Right cardiac atrium (tissue), 5 donors: ENCODE measurements at places on chromosomes 7 and 10. TPM values are rescaled to one million over a fixed set of nuclear protein-coding genes. Genes with fewer than 3 reads are reported as not detected.

DNA sequence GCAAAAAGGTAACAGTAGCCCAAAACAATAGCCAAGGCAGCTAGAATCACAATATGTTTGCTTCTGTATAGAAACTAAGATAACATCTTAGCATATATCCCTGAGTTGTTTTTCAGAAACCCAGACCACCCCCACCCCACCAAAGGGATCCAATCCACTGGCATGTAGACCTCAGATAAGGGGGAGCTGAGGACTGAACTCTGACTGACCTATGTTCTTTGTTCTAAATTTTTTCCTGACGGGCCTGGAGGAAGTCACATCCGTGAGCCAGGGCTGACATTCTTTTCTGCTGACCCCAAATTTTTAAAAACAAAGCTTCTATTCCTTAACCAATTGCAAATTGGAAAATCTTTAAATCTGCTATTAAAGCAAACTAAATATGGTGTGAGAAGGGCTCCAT, 493.9 kb upstream of the IGFBP3 start:
- no peak for DNase-seq

GRCh38 chr10:44070282-44070681, 314.6 kb downstream of the CXCL12 start:
- DNase-seq: peak; percentile 76

GRCh38 chr7:96548664-96549063, 161.0 kb downstream of the SEM1 start:
- DNase-seq: no peak

DNA sequence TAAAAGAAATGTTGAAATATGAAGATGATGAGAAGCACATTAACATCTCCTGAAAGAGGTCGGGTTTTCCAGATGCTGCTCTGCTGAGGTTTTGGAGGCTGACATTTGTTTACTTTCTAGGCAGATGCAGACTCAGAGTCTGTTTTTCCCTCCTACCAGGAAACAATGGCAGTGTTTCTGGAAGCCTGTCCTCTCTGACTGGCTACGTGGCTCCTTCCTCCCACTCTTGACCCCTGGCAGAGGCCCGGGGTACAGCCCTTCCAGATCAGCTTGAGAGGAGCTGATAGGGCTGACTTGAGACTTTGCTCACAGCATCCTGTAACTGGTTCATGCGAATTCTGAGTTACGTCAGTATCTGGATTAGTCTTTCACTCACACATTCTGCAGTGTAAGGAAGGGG, 41.1 kb upstream of the IL15RA start:
- peak; percentile 85 for DNase-seq

GRCh38 chr10:16798571-16798970, 18.7 kb downstream of the RSU1 start:
- no peak for DNase-seq

DNA sequence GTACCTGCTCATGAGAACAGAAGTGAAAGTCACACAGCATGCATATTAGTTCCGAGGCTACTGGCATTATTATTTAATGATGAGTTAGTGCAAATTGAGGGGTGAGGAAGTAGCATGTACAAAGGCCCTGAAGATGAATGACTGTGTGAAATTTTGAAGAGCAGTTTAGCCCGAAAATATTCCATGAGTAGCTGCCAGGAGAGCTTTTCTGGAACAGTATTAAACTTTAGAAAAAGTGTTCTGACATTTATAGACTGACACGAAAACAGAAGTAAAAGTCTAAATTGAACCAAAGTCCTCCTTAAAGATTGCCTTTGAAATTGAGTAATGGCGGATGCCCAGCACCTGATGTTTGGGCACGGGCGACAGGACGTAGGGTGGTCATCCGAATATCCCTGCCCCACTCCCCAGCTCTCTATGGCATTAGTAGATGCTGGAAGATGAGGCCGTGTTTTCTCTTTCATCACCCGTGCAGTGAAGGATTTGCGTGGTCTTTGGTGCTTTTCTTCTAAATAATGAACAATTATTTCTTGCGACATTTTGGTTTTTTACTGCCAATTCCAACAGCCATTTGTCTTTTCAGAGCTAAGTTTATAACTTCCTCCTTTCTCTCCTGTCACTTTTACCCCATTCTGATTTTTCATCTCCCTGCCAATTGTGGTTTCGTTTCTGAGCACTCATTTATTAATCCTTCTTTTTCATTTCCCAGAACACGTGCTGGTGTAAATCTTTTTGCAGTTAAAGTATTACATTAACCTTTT, 192.6 kb downstream of the MGMT start:
- DNase-seq: no peak

- peak; percentile 90 for DNase-seq
These were observed at the start of gene FAS for GRCh38 chr10:88990384-88991160. TSS of gene FAS (plus strand) at chr10:88990798. CDS start at chr10:88990877, 79 bp downstream.

GRCh38 chr10:92014620-92015019, 91.0 kb downstream of the BTAF1 start:
- no peak for DNase-seq

DNA sequence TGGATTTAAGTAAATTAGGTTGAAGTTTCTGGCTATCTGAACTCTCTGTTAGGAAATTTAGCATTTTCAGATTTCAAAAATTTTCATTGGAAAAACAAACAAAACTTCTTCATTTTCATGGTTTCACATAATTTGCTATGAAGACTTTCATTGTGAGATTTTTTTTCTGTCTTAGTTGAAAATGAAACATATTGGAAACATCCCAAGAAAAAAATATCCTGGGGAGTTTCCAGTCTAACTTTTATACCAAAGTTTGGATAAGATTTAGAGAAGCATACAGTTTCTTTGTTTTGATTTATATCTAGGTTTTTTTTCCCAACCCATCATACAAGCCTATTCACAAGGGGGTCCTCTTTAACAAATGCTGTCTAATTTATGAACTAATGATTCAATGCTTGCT, 300.5 kb upstream of the SEMA3A start:
- no peak for DNase-seq

DNA sequence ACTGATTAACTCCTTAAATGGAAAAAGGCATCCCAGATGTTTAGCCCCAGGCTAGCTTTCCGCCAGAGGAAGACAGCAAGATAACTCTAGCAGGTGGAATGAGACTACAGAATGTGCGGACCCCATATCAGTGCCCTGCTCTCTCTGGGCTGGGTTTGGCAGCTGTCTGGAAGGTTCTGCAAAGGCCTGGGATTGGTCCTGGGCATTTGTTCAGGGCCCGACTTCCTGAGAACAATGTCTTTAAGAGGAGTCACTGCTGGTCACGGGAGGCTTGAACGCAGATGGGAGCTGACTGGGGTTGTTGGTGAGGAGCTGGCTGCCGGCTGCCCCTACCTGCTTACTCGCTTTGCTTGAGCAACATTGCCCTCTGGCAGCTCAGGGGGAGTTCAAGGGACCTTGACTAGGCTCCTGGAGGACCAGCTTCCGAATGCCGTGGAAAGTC, 130.6 kb upstream of the BTBD16 start:
- no peak for DNase-seq

DNA sequence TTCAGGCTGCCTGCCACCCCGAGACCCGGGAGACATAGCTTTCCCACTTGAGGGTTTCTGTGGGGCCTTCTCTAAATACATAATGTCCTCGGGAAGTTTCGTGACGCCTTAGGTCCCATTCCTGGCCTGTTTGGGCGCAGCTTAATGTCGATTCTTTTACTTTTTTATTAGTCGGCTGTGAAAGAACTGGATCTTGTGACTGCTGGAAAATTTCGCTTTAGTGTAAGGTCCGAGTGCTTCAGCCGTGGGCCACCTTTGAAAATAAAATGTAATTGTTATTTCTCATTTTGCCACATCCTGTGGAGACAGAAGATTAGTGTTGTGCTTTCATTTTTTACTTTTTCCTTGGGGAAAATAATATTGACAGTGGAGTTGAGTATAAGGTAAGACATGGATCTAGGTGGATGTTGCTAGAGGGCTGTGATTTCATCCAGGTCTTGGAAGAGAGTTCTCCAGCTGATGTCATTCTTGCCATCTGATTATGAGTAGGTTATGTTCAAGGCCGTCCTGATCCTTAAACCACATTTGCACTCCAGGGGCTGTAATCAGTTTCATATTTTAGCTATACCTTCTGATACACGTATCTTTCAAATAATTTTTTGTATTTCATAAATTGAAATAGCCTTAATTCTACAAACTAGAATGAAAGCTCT, 830 bp downstream of the RAB18 start:
- DNase-seq: no peak

- DNase-seq: no peak
These were observed 274.2 kb upstream of the HABP2 start for GRCh38 chr10:113278664-113279063.

GRCh38 chr10:19668116-19668515, 148.1 kb upstream of the PLXDC2 start:
- DNase-seq: no peak

GRCh38 chr10:103053659-103054581, 135.8 kb downstream of the CNNM2 start:
- DNase-seq: peak; percentile 84

DNA sequence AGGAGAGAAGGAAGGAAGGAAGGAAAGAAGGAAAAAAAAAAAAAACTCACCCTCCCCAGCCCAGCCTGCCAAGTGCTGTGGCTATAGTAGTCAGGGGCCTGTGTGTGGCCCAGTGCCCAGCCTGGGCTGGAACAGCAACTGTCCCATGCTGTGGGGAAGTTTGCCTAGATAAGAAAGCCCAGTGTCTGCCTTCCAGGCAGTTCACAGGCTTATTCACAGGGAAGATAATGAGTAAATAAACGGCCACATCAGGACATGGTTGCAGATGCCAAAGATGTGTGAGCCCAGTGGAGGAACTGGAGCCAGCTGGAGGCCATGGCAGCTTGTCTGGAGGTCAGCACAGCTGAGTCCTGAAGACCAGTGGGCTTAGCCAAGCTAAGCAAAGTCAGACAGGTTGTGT, 132.4 kb upstream of the FOXK1 start:
- peak; percentile 91 for DNase-seq

- DNase-seq: no peak
These were observed 72.7 kb downstream of the PLCE1 start for GRCh38 chr10:94066411-94066810.

GRCh38 chr10:92413011-92413410, 122.0 kb downstream of the MARCHF5 start:
- DNase-seq: no peak

- no peak for DNase-seq
These were observed 51.6 kb downstream of the NUDCD3 start for GRCh38 chr7:44438816-44439215.

DNA sequence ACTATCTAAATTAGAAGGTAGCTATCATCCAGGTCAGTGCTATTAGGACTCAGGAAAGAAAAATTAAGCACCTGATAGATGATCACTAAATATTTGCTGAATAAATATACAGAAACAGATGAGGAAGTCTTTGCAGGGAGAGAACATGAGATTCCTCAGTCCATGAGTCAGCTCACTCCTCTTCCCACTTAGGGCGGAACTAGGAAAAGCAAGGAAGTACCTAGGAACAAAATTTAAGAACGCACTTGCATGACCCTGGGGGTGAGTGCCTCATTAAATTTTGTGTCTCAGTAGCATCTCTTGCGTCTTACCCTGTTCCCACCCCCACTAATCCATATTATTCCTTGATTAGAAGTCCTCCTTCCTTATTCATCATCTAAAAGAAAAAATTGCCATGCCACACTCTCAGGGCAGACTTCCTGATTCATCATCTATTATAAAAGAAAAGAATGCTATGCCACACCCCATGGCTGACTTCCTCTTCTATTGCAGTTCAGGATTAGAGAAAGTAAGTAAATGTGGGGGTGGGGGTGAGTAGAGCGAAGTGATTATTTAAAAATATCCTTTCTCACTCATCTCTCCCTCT, 208.8 kb downstream of the THSD7A start:
- no peak for DNase-seq

DNA sequence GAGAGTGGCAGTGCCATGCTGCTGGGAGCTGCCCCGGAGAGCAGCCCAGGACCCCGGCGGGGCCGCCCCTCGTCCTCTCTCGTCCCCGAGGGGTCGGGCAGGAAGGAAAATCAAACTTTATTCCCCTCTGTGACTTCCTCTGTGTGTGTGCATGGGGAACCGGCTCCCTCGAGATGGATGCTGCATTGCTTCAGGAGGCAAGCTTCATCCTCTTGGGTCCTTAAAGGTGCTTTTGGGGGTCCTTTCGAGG, 726 bp downstream of the MCU start:
- no peak for DNase-seq

- no peak for DNase-seq
These were observed 122.6 kb downstream of the INHBA start for GRCh38 chr7:41579961-41580935.

- DNase-seq: no peak
These were observed 196.9 kb downstream of the ZEB1 start for GRCh38 chr10:31515819-31516402.

- DNase-seq: no peak
These were observed 143.6 kb downstream of the HBP1 start for GRCh38 chr7:107312418-107312817.

- no peak for DNase-seq
These were observed 162.6 kb downstream of the CELF2 start for GRCh38 chr10:11180228-11180627.

GRCh38 chr7:20795361-20795760, 8.7 kb upstream of the SP8 start:
- no peak for DNase-seq

- no peak for DNase-seq
These were observed 1.0 kb upstream of the HOXA11 start for GRCh38 chr7:27185854-27186667.

Gene CYP51A1
- 17.6 TPM for polyA plus RNA-seq

Gene SNCG
- polyA plus RNA-seq: 30.2 TPM

Gene NRCAM
- 1.3 TPM for polyA plus RNA-seq

Gene GPR15LG
- polyA plus RNA-seq: not detected

Gene CSGALNACT2
- 5.1 TPM for polyA plus RNA-seq

Gene TOMM7
- polyA plus RNA-seq: 365 TPM

Gene DNAJC12
- polyA plus RNA-seq: 5.8 TPM

Gene DOCK1
- 7.8 TPM for polyA plus RNA-seq

Gene GRID2IP
- 0.05 TPM for polyA plus RNA-seq

Gene DGKI
- 2.1 TPM for polyA plus RNA-seq

Gene ASB10
- 14.3 TPM for polyA plus RNA-seq

Gene GHRHR
- not detected for polyA plus RNA-seq

Gene PNLIP
- polyA plus RNA-seq: not detected

Gene CC2D2B
- 0.77 TPM for polyA plus RNA-seq

Gene TCERG1L
- not detected for polyA plus RNA-seq

Gene ANKRD1
- polyA plus RNA-seq: 4,109 TPM

Gene PTER
- 10.1 TPM for polyA plus RNA-seq

Gene GSTO2
- 0.43 TPM for polyA plus RNA-seq

Gene HIP1
- 5.6 TPM for polyA plus RNA-seq

Gene ELFN1
- polyA plus RNA-seq: 9.1 TPM
